ENCODE measurements at places on chromosomes 5 and 9.

DNA sequence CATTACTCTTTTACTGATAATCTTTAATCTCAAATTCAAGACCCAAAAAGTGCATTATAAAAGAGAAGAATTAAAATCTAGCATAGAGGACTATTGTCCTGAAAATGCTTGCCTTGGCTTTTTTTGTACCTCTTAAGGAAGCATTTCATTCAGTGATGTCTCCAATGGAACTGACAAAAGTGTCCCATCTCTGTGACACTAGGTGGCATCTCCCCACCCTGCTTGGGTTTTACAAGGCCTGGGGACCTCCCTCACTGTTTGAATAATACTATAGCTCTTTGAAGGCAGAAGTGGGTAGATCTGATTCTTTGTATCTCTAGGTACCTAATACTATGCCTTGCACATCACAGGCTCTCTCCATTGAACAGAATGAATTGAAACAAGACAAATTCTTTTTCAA lies 180.6 kb downstream of the EPB41L4A start:
- no peak for DNase-seq

DNA sequence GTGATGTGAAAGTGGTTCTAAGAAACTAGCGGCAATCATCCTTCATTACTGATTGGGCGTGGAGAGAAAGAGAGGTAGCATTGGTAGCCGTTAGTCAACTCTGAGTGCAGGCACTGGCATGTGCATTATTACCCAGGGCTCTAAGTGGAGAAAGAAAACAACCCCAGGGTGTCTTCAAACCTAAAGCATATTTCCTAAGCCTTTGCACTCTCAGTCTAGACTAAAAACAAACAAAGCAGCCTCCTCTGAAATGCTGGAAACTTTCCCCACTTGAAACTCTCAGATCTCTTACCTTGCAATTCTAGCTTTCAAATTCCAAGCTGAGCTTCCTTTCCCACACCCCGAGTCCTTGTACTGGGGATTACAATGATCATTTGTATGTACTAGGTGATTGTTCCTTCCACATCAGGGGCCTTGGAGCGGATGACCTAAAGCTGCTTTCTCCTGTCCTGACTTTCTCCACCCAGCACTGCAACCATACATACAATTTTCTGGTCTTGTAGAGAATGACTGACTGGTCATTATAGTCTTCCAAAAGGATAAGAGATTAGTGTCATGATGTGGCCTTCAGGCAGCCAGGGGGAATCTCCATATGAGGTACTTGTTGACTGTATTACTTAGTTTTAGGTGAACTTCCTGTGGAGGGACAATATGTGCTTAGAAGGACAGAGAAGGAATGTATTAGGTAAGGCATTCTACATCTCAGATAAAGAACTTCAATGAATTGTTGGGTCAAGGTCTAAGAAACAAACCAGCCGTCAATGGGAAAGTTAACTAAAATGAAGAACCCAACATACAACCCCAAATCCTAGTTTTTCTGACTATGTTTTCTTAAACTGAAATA lies 98.3 kb upstream of the CDKN2B start:
- DNase-seq: no peak

GRCh38 chr9:86767373-86767772 lies 179.9 kb downstream of the GAS1 start:
- DNase-seq: no peak

DNA sequence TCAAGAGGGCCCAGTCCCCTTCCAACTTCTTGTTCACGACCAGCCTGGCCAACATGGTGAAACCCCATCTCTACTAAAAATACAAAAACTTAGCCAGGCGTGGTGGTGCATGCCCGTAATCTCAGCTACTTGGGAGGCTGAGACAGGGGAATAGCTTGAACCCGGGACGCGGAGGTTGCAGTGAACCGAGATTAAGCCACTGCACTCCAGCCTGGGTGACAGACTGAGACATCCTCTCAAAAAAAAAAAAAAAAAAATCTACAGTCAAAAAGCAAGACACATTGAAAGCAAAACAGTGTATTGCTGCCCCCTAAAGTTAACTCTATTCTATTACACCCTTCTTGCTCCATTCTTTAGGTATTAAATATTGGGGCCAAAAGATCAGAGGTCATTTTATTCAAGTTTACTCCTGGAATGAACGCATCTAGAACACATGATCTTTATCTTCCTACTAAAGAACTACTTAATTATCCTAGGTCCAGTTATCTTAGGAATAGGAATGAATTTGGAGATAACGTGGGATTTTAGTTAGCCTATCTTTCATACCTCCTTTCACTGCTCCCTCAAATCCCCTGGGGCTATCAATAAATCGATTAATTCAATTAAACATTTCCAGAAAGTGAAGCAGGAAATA lies 2.4 kb downstream of the ATG12 start:
- DNase-seq: peak; percentile 70

GRCh38 chr9:74322661-74323314 lies 174.3 kb upstream of the RORB start:
- no peak for DNase-seq

DNA sequence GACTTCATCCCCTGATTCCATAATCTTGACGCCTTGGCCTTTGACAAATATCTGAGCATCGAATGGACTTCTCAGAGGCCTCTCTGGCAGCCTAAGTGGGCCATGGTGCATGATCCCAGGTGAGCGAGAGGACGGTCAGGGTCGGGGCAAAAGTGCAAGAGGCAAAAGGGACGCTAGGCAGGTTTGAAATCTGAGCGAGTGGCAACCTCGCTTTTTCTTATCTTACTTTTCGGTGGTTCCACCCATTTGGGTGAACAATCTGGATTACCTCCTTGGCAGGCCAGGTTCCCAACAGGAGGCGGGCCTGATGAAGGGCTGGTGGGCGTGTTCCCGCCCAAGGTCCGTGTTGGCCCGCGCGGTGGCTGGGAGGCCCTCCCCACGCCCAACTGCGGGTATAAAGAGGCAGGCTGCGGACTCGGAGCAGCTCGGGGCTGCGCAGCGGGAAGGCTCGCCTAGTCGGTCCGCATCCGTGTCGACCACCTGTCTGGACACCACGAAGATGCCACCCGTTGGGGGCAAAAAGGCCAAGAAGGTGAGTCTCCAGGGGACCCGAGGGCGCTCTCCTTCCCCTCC lies at the start of gene BHMT:
Gene BHMT (plus strand): TSS at position 423 of the 573 bp plus-strand sequence. CDS start 77 bp downstream, at position 500.
- DNase-seq: no peak

DNA sequence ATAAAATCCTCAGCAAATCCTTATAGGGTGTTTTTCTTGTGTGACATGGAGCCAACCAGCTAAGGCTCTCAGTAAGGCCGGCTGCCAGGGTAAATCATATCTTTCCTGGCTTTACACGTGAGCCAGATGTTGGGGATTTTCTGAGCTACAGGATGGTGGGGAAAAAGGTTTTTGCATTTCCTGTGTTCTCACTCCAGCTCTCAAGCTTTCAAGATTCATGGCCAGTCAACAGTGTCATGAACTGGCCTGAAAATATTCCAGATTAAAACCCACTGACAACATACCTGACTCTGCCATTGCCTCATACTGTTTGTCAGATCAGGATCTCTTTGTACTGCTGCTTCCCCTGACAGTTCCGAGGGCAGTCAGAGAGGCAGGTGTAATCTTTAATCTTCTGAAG lies 306.9 kb downstream of the GLIS3 start:
- DNase-seq: no peak

DNA sequence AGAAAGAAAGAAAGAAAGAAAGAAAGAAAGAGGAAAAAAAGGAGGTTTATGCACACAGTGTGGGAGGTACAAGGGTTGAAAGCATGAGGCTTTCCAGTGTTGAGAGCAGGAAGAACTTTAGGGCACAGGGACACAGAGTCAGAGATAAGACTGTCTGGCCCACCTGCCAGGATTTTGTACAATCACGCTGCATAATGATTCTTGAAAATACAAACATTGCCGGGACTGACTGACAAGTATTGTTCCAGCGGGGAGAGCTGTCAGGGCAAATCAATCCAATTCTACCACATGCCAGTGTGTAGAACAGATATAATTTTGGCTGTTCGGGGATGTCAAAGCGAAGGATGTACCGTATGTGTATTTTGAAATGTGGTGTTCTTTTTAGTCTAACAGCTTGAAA lies 254.7 kb downstream of the NTRK2 start:
- no peak for DNase-seq
